Activated CD8-positive, alpha-beta T cell treated with anti-CD3 and anti-CD28 coated beads, Interleukin-2, amount 10 ng/mL, durations not matched to agents 7 days and 5 days (primary cell): ENCODE measurements at places on chromosomes 1 and 21.

- no peak for DNase-seq
Measured at GRCh38 chr1:163074716-163075284, 5.6 kb downstream of the RGS4 start.

- DNase-seq: no peak
Measured at GRCh38 chr1:234743791-234744611, 134.0 kb upstream of the IRF2BP2 start.

DNA sequence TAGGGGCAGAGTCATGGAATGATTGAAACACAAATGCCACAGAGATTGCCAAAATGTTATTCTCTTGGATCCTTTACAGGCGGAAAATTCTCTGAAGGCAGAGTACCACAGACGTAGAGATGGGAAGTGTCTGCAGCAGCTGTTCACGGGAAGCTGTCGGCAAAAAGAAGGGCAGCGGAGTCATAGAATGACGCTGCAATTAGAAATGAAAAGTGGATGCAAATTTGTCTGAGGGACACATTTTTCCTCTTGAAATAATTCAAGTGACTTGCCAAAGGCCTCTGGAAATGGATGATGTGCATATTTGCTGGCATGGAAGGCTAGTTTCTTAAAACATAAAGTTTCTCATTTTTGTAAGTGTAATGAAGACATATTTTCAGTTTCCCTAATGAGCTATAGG, 77.5 kb upstream of the PLD5 start:
- no peak for DNase-seq

DNA sequence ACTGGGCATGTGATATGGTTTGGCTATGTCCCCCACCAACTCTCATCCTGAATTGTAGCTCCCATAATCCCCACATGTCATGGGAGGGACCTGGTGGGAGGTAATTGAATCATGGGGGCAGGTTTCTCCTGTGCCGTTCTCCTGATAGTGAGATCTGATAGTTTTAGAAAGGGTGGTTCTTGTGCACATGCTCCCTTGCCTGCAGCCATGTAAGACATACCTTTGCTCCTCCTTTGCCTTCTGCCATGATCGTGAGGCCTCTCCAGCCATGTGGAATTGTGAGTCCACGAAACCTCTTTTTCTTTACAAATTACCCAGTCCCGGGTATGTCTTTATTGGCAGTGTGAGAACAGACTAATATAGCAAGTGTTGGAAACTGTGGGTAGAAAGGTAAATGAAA, 99.5 kb upstream of the HMCN1 start:
- no peak for DNase-seq

DNA sequence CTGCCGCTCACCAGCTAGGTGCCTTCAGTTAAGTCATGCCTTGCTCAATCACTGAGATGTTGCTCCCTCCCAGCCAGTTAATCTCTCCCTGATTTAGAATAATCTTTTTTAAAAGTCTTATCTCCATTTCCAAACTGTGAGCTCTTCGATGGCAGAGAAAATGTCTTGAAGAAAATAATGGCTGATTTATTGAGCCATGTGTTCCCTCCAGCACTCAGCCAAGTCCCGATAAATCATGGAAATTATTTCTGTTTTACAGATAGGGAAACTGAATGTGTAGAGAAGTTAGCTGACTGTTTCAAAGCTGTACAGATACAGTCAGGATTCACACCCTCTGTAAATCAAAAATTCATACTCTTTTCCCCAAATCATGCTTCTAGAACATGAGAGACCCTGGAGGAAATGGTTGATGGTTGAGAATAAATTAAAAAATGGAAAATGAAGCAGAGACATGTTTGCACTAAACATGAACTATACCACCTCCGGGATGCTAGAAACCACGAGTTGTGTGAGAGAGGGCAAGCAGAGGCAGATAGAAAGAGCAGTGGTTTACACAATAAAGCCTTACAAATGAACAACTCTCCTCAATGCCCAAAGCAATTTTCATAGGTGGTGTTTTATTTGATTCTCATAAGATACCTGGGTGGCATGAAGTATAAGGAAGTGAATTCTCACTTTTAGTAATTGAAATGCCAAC, 376.4 kb downstream of the PLPP3 start:
- DNase-seq: no peak

- no peak for DNase-seq
Measured at GRCh38 chr1:202034683-202035462, 24.5 kb downstream of the ELF3 start.

- DNase-seq: no peak
Measured at GRCh38 chr1:5507340-5507739, 484.9 kb downstream of the NPHP4 start.

GRCh38 chr1:61087571-61087970, 5.2 kb downstream of the NFIA start:
- DNase-seq: no peak

- DNase-seq: peak; percentile 36
Measured at GRCh38 chr21:36589352-36589971, 109.5 kb upstream of the SIM2 start.

- no peak for DNase-seq
Measured at GRCh38 chr1:2832506-2833453, 31.3 kb upstream of the TTC34 start.

DNA sequence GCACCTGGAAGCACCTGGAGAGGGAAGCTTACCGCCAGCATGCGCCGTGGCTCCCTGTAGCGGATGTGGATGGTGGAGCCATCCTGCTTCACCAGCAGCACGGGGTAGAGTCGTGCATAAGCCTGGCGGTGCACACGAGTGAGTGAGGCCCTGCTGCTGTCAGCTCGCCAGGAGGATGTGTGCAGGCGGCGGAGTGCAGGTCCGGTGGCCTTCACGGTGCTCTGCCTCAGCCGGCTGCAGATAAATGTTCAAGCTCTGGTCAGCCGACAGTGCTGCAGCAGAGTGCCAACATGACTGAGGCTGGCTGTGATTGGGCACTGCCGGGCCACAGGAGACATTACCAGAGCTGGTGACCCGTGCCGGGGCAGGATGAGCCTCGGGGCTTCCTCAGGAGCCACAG, 1.5 kb downstream of the MRPL55 start:
- DNase-seq: no peak

DNA sequence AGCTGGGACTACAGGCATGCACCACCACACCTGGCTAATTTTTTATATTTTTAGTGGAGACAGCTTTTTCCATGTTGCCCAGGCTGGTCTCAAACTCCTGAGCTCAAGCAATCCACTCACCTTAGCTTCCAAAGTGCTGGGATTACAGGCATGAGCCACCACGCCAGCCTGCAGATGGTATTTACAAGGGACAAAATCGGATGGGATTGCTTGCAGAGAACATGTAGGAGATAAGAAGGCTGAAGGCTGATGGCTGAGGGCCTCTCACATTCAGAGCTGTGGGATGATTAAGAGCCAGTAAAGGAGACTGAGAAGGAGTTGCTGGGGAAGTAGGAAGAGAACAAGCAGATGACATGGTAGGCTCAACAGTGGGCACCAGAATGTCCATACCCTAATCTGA, 24.0 kb upstream of the QSOX1 start:
- no peak for DNase-seq

GRCh38 chr1:200240656-200241055, 169.2 kb downstream of the ZNF281 start:
- DNase-seq: no peak

GRCh38 chr1:4118746-4119515, 218.9 kb upstream of the C1orf174 start:
- no peak for DNase-seq
